ENCODE measurements at places on chromosomes 16 and 17.

GRCh38 chr16:67177743-67178699 is 5.7 kb downstream of the MATCAP1 start:
- DNase-seq: no peak

DNA sequence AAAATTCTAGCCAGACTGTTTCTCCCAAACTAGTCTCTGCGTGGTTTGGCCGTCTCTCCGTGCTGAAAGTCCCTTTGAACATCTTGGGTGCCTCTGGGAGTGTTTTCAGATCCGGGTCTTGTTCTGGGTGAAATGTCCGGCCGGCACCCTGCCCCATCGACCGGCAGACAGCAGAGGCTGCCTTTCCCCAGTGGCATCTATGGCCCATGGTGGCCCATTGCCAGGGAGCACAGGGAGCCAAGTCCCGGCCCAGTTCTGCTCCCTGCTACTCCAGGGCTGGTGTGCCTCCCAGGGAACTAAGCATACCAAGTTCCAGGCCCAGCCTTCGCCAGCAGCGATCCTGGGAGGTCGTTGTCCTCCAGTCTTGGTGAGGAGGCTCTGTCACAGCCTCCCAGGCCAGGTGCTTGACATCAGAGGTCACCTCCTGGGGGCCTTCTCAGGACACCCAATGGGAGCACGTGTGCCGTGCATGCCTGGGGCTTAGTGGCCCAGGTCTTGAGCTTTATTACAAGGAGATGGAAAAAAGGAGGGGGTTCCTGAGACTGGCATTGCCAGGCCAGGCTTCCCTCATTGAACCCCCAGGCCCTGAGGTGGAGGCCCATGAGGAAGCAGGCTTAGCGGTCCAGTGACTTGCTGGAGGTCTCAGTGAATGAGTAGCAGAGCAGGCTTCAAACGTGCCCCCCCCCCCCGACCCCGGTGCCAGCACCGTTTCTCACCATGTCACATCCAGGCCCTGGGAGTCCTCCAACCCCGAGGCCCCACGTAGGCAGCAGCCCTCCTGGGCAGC is 54.0 kb downstream of the PGS1 start:
- DNase-seq: no peak

- DNase-seq: peak; percentile 27
Observed at GRCh38 chr17:16381496-16381820, 567 bp downstream of the UBB start.

- no peak for DNase-seq
Observed at GRCh38 chr16:559411-560203, 587 bp upstream of the PRR35 start.

GRCh38 chr16:68362262-68362913 is 51.6 kb downstream of the PRMT7 start:
- DNase-seq: no peak

DNA sequence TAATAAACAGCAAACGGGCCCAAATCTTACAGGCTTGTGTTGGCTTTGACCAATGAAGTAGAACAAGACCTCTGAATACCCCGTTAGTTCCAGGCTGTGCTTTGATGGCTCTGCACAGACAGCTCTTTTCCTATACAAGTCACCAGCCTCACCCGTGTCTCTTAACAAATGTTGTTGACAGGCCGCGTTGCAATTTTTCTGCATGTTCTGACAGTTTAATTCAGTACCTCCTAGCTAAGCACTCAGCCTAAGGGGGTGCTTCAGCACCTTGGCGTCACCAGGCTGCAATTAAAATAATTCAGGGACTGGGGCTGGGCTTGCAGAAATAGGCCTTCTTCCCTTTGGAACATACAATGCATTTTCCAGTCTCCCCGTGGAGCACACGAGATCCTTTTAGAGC is 500.1 kb downstream of the MAF start:
- no peak for DNase-seq
